ENCODE measurements at places on chromosomes 2 and 18.

- no peak for DNase-seq
These were observed 23.1 kb downstream of the PDCD1 start for GRCh38 chr2:241835611-241836010.

GRCh38 chr2:147628971-147629421 is 215.8 kb upstream of the ACVR2A start:
- no peak for DNase-seq

- DNase-seq, result no peak
These were observed 79.2 kb downstream of the NDUFA10 start for GRCh38 chr2:239945751-239946561.

DNA sequence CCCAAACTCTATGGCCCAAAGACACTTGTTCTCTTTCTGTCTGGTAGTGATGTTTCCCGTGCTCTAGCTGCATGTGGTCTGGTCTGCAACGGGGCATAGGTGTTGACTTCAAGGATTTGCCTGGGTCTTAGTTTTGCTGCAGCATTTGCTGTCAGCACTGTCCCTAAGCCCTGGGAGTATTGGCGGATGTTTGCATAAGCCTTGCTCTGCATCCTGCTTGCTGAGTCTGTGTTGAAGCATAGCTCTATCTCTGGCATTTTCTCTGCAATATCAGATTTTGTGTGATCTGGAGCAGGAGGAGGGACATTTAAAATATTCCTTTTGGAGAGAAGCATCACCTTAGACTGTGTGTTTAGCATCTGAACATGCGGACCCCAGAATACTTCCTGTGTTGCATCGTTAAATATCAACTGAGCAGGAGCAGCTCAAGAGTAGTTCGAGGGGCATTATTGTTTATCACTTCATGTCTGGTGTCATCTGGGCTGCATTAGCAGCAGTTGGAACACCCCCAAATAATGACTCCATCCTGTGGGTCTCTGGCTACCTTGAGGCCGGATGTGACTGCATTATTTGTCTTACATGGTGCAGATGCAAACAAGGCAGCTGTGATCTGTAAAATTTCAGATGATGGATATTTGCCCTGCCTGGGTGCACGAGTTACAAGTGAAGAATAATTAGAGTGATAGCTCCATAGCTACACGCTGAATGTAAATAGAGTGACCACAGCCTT is 231.7 kb downstream of the TRIB2 start:
- DNase-seq, result no peak

DNA sequence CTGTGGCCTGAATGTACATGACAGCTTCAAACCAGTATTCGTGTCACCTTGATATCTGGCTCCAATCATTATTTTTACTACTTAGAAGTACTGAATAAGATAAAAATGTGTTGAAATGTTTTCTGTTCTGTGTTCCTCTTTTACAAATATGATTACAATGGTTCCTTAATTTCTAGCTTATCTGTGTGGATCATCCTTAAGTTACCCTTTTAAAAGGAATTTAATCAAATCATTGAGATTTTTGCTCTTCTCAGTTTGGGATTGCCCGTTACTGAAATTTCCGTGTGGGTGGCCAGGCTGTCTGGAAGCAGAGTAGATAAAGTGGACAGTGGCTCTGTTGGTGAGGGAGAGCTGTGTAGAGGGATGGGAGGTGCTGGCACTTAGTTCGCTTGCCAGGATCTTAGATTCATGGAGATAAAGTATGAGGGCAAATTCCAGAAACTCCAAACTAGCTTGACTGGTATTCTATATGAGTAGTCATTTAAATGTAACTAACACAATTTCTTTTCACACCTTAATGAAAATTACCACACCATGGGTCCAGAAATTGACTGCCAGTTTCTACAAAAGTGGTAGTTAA is 27.4 kb upstream of the SAG start:
- no peak for DNase-seq

GRCh38 chr2:177429688-177430325 is 37.2 kb downstream of the AGPS start:
- no peak for DNase-seq

DNA sequence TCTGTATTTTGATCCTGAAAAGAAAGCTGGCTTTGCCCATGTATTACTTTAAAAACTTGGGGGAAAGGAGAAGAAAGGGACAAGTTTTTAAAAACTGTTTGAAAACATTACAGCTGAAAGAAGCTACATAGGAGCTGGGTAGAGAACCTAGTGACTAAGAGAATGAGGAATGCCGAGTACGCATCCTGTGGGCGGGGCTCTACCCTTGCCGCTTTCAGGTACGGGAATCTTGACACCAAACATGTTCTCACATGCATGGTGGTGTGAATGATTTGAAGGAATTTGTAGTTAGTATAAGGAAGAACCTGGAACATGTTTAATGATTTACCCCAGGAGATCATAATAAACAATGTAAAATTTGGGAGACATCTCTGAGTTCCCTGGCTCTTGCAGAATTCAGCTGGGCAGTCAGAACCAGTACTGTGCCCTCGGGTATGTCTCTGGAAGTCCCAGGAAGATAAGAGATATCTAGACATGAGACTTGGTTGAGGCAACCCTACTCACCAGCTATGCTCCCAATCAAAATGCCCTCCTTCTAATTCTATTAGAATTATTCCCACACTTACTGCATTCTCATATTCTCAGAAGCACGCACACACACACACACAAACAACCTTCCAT is 16.5 kb upstream of the TGFA start:
- DNase-seq, result no peak

GRCh38 chr2:79723830-79724229 is 211.0 kb downstream of the CTNNA2 start:
- no peak for DNase-seq

DNA sequence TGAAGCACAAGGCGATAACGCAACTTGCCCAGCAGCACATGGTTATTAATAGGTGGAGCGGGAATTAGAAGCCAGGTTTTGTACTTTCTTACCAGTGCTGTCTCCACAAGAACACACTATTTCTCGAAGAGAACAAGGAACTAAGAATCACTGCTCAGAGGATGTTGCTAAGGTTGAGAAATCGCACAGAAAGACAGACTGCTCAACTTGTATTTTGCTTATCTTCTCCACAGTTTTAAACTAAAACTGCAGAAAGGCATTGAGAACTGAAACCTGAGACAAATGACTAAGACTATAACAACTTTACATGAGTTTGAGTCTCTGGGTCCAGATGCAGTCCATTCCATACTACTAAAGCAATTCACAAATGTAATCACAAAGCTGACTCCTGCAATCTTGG is 6.2 kb downstream of the PRKD3 start:
- no peak for DNase-seq

GRCh38 chr2:139469985-139470384 is 689.8 kb upstream of the NXPH2 start:
- no peak for DNase-seq

GRCh38 chr18:47932603-47933002 is 2.1 kb upstream of the SMAD2 start:
- DNase-seq, result no peak

DNA sequence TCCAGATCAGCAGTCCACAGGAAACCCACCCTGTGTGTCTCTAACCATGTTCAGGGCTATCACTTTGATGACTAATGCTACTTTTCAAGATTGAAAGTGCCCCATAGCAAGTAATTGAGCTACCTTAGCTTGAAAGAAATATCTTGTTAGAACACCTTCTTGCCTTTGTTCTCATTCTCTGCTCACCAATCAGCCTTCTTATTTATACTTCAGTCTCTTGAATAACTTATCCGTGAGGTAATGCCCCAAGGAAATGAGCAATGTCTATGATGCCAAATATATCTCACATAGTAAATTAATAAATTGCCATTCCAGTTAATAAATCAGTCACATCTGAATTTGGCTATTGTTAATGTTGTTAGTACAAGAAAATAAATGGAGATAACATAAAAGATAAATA is 141.6 kb downstream of the WDPCP start:
- DNase-seq, result no peak

GRCh38 chr2:7771781-7772180 is 854.6 kb downstream of the RNF144A start:
- DNase-seq, result no peak

DNA sequence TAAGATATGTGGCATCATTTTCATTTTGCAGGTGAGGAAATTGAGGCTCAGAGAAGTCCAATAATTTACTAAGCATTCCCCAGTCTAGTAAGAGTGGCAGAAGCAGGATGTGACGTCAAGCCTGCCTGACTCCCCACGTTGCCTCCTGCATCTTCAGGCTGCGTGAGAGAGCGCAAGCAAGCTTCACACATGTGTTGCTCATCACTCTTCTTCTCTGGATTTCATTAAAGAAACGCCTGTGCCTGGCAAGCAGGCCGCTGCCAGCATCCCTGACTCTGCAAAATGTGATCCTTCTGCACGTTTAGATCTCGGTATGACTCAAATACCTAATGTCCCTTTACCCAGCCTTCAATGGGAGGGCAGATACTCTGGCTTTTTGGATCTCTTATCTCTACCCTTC is 96.8 kb downstream of the PRKCE start:
- DNase-seq, result no peak

DNA sequence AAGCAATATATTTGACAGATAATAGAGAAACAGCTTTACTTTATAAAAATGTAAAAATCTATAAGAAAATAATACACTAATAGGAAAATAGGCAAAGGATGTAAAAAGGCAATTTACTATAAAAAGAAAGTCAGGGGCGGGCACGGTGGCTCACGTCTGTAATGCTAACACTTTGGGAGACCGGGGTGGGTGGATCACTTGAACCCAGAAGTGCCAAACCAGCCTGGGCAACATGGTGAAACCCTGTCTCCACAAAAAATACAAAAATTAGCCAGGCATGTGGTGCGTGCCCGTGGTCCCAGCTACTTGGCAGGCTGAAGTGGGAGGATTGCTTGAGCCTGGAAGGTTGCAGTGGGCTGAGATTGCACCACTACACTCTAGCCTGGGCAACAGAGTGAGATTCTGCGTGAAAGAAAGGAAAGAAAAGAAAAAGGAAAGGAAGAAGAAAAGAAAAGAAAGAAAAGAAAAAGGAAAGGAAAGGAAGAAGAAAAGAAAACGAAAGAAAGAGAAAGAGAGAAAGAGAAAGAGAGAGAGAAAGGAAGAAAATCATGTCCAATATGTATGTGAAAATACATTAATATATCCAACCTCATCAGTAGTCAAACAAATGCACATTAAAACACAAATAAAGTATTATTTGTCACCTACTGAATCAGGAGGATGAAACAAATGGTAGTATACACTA is 65.1 kb downstream of the ADD2 start:
- DNase-seq, result no peak
